NCI-H1092 treated with DMSO at 0.1 percent for 48 hours (cell line): ENCODE measurements at places on chromosomes 16 and 17.

DNA sequence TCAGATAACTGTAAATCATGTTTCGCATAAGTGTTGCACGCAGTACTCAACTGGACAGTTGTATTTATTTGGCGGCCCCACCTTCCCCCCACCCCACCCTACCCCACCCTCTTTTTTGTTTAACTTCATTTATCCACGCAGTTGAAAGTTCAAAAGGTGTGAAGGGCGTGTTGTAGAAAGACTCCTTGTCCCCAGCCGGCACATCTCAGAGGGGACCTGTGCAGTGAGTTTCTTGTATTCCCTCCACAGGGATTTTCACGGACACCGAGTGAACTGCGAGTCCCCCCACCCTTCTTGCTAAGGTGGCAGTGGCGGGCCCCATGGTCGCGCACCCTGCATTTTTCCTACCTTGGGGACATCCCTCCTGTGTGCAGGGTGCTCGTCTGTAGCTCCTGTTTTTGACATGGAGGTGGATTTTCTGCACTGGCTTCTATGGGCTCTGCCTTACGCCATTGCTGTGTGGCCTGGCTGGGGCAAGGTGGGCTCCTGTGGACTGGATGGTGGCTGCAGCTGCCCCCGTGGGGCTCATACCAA, 36.2 kb downstream of the ADCY7 start:
- no peak for DNase-seq

DNA sequence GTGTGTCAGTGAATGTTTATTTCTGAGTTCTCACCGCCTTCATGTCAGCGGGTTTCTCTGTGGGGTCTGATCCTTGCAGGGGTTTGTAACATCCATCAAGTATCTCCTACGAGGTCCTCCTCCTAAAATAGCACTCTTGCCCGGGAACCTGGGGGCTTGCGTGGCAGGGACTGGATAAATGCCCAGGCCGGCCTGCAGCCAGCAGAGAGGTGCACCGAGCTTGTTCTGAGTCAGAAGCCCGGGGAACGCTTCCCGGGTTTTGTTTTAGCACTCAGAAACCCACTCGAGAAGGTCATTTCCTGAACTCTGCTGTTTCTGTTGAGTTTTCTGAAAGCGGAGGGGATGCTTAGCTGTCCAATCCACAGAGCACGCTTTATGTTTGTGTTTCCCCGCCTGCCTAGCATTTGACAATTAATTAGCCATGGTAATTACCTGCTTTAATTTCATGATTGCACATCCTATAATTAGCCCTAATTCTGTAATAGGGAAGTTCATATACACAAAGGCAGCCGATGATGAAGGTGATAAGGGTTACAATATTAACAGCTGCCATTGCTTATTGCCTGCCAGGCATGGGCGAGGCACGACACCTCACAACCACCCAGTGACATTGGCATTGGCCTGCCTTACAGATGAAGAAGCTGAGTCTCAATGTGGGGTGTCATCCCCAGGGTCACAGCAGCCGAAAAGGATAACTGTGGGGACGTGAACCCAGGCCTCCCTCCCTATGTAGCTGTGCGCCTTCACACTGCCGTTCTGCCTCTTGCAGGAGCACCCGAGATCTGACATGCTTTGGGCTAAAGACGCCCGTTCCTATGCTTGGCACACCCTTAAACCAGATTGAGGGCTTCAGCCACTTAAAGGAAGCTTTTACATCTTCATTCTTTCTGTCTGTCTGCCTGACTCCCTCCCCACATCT, 333.1 kb downstream of the CPPED1 start:
- peak; percentile 64 for DNase-seq

- DNase-seq = no peak
Observed at GRCh38 chr17:7550344-7550743, 1.5 kb downstream of the TNFSF12 start.

DNA sequence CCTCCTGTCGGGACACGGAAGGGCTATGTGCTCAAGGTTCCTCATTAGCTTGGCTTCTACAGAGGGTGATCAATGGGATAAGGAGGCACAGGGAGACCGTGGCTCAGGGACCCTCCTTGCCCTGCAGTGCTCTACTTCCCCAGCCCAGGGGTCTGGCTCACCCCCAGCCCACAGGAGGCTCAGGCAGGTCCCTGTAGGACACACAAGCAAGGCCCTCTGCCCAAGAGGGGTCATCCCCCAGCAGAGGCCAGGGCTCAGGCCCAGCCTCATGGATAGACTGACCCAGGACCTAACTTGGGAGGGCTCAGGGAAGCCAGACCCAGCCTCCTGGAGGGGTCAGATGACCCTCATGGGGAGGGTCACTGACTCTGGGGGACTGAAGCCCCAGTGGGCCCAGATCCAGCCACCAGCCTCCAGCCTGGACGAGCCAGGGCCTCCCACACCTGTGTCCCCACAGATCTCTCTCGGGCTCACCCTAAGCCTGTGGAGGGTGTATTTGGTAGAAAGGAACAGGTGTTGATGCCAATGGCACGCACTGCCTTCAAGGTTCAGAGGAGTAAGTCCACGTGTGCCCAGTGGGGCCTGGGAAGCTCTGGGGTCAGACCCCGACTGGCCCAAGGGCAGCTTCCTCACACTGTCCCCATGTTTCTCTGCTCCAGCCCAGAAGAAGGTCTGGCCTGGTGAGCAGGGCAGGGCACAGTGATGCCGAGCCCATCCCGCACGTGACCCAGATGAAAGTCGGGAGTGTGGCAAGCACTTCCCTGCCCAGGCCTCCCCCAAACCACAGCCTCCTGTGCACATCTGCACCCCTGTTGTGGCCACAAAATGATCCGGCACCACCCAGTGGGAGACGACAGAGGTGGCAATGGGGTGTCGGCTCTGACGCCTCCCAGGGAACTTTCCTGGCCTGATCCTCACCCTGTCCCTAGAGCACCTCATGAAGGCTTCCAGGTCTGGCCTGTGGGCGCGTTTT, 10.9 kb upstream of the KRTAP17-1 start:
- DNase-seq = no peak

GRCh38 chr17:47288531-47289116, 35.0 kb downstream of the ITGB3 start:
- no peak for DNase-seq

GRCh38 chr17:28763804-28764266, 20.0 kb downstream of the TRAF4 start:
- DNase-seq = peak; percentile 51

GRCh38 chr16:31005350-31006085, 4.9 kb downstream of the STX1B start:
- no peak for DNase-seq

- DNase-seq = no peak
Observed at GRCh38 chr16:57577691-57578224, 35.3 kb downstream of the ADGRG5 start.

GRCh38 chr16:31475946-31476302, 4.0 kb downstream of the TGFB1I1 start:
- DNase-seq = no peak

DNA sequence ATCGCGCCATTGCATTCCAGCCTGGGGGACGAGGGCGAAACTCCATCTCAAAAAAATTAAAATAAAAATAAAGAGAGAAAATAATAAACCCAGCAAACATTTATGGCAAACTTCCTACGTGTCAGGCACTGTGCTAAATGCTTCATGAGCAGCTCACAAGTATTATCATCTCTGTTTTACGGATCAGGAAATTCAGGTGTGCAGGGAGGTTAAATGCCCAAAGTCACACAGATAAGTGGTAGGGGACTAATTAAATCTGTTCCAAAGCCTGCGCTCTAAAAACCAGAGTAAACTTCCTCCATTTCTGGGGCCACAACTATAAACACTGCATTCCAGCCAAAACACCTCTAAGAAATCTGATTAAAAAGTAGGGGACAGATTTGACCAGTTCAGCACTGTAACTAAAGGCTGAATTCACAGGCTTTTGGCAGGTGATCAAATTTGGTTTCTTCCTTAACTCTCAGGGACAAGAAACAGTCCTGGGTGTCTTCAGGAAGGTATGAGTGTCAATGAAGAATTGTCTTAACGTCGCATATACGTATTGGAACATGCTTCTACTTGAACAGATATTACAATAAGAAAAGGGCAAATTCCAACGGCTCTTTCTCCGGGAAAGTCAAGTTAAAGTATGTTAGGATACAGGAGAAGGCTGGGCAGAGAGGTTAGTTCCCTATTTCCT, 996 bp downstream of the STRADA start:
- DNase-seq = peak; percentile 20

DNA sequence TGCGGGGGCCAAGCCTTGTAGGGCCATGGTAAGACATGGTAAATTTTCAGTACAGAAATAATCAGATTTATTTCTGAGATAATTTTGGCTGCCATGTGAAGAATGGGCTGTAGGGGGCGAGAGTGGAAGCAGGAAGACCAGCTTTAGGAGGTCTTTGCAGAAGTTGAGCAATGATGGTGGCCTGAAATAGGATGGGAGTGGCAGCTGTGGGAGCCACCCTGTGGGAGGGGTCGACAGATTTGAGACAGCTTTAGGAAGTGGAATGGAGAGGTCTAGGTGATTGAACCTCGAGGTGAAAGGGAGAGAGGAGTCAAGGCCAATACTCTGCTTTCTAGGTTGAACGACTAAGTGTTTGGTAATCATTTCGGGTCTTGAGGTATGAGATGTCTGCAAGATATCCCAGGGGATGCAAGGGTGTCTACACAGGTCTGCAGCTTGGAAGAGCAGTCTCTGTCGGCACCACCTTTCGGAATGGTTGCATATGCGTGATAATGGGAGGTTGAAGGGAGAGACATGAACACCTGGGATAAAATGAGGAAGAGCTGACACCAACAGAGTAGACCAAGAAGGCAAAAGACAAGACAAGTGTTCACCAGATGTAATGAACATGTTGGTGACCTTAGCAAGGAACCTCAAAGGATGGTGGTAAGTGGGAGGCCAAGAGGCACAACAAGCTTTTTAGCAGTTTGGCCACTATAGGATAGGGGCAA, 4.2 kb upstream of the ATXN7L3 start:
- peak; percentile 10 for DNase-seq

DNA sequence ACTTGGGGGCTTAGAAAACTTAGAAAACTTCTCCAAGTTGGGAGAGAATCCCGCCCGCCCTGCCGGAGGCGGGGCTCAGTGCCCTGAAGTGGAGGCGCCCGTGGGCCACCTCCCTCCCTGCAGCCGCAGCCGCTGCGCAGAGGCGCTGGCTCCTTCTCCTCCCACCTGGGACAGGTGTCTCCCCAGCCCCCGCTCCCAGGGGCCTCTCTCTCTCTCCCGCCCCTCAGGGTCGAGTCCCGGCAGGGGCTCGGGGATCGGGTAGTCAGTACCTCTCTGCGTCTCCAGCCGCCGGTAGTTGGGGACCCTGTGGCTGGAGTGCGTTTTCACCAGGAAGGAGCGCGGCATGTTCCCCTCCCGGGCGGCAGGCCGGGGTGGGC, 257 bp downstream of the SNAI3 start:
- no peak for DNase-seq

- no peak for DNase-seq
Observed at GRCh38 chr17:63171428-63172393, 205.7 kb downstream of the TANC2 start.

DNA sequence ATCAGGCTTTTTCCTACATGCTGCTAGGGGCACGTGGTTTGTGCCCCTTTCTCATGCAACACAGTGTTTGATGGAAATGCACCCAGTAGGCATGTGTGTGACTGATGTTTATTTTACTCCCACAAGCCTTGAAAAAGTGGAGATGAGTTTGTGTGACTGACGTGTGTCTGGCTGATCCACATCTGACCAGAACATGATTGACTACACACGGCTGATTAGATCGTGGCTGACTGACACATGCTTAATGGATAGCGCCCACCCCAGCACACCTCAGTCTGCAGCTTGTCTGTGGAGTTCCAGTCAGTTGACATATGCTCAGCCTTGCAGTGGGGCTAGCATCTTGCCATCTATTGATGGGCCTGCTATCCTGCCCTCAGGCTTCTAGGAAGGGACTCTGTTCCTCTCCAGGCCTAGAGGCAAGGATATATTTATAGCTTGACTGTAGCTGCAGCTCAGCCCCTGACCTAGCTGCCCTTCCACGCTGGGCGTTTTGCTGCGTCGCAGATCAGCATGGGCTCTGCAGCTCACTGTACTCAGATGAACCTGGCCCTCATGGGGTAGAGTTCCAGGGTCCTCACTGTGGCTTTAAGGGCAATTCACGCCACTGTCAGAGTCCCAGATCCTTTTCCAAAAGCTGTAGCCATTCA, 112.3 kb downstream of the HS3ST2 start:
- DNase-seq = no peak

- no peak for DNase-seq
Observed at GRCh38 chr17:74240618-74241205, 27.3 kb downstream of the TTYH2 start.

GRCh38 chr17:57562184-57562698, 182.9 kb downstream of the CCDC182 start:
- DNase-seq = no peak

GRCh38 chr17:80963812-80964543, 27.7 kb upstream of the CHMP6 start:
- no peak for DNase-seq

GRCh38 chr17:34249478-34249877, 5.6 kb upstream of the CCL2 start:
- DNase-seq = no peak

DNA sequence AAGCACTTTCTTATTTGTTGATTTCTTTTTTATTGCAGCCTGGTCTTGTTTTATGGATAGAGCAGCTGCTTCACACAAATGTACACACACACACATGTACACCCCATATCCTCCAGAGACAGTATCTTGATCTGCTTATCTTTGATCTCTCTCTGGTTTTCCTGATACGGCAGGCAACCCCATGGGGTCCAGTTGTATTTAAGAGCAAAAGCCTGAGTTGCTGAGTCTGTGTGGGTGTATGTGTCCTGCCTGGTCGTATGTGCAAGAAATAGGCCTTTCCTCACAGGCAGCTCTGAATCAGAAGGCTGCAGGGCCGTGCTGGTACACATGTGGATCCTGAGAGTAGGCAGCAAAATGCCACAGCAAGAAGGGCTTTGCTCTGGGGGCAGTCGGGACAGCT, 14.6 kb upstream of the LGALS9 start:
- DNase-seq = no peak

GRCh38 chr17:7119314-7119713, 4.7 kb upstream of the ASGR2 start:
- no peak for DNase-seq
